ENCODE measurements at places on chromosomes 12 and 14.

DNA sequence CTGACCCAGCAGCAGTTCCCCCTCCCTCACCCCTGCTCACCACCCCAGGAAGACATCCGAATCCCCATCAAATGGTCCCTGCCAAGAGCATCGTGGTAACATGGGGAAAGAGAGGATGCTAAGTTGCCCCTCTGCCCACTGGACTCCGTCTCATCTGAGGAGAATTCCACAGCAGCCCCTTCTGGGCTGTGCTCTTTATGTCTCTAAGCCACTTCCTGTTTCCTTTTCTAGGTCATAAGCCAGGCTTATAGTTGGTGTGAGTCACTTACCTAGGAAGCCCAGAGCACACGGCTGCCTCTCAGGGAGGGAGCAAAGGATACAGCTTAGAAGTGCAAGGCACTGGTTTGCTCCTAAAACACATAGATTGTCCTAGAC is 76.0 kb downstream of the VCPKMT start:
- no peak for DNase-seq

DNA sequence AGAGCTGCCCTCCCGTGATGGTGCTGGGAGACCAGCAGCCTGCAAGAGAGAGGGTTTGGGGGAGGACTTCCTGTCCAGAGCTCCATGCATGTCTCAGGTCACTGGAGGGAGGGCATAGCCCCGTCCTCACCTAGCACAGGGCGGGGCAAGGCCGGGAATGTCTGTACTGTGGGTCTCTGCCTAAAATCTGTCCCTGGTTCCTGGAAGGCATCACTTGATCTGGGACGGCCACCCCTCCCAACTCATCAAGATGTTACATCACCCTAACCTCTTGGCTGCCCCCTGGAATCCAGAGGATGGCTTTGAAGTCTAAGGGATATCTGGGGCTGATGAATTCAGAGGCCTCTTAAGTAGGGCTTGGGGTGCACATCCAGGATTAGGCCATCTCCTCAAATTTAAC is 37.0 kb upstream of the MEG3 start:
- DNase-seq = no peak

GRCh38 chr14:40796168-40796567 is 810.5 kb upstream of the LRFN5 start:
- DNase-seq = no peak

- no peak for DNase-seq
Observed at GRCh38 chr12:115225845-115226244, 541.9 kb upstream of the TBX3 start.

GRCh38 chr12:2588345-2588744 is 206.4 kb upstream of the FKBP4 start:
- no peak for DNase-seq

DNA sequence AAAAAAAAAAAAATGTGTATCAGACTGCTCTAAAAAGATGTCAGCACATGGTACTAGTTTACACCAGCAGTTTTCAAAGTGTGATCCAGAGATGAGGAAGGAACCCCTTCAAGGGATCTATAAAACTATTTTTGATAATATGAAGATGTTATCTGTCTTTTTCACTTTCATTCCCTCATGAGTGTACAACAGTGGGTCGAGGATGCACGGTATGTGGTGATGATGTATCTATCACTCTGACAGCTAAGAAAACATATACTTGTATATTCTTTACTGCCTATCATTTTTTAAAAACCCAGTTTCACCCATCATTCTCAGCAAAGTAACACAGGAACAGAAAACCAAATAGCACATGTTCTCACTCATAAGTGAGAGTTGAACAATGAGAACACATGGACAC is 12.4 kb downstream of the DUSP16 start:
- DNase-seq = no peak

- DNase-seq = no peak
Observed at GRCh38 chr14:65141523-65141922, 39.2 kb upstream of the MAX start.

DNA sequence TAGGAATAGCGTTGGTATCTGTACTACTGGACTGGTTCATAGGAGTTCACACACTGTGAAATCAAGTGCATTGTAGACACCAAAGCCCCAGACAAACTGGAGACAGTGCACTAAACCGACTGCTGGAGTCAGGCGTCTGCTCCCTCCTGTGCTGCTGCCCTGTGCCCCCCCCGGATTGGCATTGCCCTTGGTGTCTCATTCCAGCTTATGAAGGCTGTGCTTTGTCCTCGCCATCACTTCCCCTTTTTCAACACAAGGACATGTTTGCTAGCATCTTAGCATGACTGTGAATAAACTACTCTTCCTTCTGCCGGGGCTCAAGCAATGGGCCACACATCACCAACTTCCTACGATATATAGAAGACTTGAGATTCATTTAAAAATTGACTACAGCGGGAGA is 84.0 kb downstream of the TMCC3 start:
- DNase-seq = peak; percentile 95

GRCh38 chr12:62319058-62319457 is 58.9 kb downstream of the USP15 start:
- DNase-seq = no peak

DNA sequence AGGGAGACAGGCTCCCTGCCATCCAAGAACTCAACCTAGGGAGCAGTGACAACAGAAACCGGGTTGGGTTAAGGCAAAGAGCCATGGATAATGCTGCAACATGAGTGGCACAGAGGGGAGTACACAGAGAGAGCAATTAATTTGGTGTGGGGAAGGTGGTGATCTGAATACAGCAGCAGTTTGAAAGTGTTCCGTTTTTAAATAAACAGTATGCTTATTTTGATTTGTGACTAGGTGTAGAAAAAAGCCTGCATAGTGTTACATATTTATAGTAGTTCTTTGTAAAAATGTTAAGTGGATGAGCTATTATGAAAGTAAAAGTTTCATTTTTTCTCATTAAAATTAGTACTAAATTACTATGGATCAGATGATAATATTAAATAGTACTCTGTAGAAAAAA is 8.7 kb downstream of the AKAP5 start:
- no peak for DNase-seq

GRCh38 chr12:88036353-88036965 is 7.3 kb upstream of the C12orf50 start:
- no peak for DNase-seq

- DNase-seq = peak; percentile 66
Observed at GRCh38 chr14:92540472-92541048, 27.0 kb downstream of the RIN3 start.

- no peak for DNase-seq
Observed at GRCh38 chr14:21171128-21171527, 15.3 kb upstream of the OR5AU1 start.

DNA sequence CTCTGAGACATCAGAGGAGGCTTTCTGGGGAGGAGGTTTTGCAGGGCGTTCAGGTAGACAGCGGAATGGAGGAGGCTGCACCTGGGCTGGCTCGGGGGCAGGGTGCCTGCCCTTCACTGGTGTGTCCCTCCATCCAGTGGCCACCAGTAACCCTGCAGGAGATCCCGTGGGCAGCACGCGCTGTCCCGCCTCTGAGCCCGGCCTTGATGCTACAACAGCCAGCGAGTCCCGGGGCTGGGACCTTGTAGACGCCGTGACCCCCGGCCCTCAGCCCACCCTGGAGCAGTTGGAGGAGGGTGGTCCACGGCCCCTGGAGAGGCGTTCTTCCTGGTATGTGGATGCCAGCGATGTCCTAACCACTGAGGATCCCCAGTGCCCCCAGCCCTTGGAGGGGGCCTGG is 10.0 kb upstream of the ADSS1 start:
- DNase-seq = no peak

DNA sequence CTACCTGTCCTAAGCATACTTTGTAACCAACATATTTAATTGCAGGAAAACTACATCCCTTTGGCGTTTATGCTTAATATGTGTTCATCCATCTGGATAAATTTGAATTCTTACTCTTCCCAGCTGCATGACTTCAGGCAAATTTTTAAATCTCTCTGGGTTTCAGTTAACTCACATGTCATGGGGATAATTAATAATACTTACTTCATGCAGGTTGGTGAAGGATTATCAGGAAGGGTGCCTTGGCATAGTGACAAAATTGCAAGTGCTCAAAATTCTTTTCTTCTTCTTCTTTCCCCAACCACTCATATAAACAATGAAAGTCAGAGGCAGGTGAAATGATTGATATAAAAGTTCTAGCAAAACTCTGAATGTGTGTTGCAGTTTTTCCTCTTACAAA is 15.9 kb downstream of the SYT10 start:
- no peak for DNase-seq

- DNase-seq = peak; percentile 46
Observed at GRCh38 chr14:61720294-61720661, 25.0 kb downstream of the HIF1A start.

DNA sequence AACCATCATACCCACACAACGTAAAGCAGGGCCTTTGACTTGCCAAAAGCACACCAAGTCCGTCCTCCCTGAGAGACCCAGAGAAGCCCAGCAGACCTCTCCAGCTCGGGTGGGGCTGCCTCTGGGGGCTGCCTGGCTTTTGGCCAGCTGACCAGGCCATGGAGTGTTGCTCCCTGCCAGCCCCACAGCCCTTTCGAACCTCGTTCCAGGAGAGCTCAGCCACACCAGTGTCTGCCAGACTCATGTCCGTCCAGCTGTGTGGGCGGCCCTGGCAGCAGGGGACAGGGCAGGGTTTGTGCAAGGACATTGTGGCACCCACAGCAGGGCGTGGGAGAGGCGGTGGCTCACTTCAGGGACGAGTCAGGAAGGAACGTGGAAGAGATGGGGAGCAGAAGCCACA is 22.6 kb upstream of the IRF2BPL start:
- no peak for DNase-seq

- no peak for DNase-seq
Observed at GRCh38 chr12:92926549-92926948, 2.5 kb downstream of the EEA1 start.

DNA sequence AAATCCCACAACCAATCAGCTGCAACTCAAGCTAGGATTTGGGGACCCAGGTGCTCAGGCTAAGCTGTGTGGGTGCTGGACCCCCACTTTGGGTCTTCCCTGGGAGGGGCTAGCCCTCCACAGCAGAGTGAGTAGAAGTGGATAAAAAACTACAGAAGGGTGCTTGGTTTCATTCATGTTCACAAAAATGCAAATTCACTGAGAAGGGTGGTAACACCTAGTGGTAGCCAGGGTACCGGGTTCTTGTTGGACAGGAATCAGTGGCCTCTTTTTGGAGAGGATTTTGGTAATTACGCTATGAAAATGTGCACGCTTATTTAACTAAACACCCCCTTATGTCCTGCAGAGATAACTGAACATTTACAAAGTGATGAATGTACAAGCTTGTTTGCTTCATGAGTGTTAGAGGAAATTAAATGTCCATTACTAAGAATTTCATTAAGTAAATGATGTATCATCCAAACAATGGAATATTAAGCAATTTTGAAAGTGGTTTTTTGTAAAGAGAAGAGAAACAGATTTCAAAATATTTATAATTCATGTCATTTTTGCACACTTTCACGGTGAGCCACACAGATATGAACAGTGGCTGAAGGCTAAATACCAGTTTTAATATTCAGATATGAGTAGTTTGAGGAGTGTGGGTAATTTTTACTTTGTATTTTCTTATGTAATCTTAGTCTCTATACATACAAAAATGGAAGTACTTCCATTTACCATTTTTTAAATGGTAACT is 78.3 kb downstream of the DDX51 start:
- no peak for DNase-seq

DNA sequence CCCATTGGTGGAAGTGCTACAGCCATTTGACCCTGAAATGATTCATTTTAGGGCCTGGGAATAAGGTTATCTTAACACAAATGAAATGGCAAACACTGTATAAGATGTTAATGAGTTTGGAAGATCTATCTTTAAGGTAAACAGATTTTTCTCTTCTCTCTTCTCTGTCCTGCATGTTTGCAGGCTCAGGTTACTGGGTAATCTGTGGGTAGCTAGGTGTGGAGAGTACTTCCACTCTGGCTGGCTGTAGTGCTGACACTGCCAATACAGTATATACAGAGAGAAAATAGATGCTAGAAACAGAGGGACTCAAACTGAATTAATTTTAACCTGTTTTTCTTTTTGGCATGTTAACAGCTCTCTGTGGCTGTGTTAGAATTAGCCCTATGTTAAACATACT is 84.6 kb downstream of the SLC38A6 start:
- DNase-seq = no peak

DNA sequence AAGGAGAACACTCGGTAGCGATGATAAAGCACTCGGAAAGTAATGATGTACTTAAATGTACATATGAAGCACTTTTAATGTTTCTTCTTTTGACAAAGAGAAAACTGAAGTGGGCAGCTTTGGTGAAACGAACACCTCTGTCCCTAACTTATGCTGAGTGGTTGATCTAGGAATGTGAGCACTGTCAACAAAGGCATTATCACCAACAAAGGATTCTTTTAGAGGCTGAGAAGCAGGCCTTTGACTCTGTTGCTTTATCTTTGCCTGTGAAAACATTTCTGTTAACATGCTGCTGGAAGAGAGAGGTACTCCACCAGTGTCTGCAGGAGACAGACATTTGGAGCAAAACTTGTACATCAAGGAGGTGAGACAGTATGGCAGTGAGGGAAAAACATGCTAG is 103.2 kb upstream of the VRK1 start:
- DNase-seq = no peak

DNA sequence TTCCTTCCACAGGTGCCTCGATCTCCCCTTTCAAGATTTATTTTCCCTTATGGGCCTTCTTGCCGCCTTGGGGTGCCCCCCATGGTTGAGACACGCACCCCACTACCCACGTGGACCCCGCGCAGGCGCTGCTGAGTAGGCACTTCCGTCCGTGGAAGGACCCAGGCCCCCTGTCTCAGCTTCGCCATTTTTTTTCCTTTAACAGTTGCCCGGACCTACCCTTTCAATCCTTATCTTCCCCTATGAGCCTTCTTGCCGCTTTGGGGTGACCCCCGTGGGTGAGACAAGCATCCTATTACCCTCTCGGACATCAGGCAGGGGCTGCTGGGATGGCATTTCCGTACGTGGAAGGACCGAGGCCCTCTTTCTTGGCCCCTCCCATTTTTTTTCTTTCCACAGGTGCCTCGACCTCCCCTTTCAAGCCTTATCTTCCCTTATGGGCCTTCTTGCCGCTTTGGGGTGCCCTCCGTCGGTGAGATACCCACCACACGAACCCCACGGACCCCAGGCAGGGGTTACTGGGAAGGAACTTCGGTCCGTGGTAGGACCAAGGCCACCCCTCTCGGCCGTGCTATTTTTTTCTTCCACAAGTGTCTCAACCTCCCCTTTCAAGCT is 268.2 kb downstream of the ALG10 start:
- no peak for DNase-seq

GRCh38 chr12:116015525-116015924 is 262.0 kb downstream of the MED13L start:
- DNase-seq = peak; percentile 74

- no peak for DNase-seq
Observed at GRCh38 chr12:15230137-15230536, 8.9 kb upstream of the RERG start.

- no peak for DNase-seq
Observed at GRCh38 chr14:56884617-56885016, 74.3 kb upstream of the OTX2 start.

- DNase-seq = no peak
Observed at GRCh38 chr14:87935886-87936285, 57.1 kb downstream of the GALC start.

DNA sequence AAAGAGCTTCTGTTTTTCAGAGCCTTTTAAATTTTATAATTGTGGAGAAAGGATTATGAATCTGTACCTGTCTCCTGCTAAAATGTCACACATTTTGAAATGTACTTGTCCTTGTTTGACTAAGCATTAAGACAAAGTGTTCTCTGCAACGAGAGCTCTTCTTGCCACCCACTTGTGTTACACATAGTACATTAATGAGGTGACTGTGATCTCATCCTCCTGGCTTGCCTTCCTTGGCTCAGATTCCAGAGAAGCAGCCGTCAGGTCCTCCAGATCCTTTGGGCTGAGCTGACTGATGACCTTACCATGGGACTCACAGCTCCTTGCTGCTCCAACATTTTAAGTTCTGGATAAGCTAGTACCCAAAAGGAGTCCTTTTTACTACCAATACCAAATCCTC is 81.4 kb downstream of the BBS10 start:
- no peak for DNase-seq

All from pons (tissue), 1 donor.